ENCODE measurements at places on chromosomes 5 and 9.

GRCh38 chr5:17373814-17374556 is 124.0 kb upstream of the TAF11L2 start:
- DNase-seq: no peak

GRCh38 chr5:59266410-59266809 is 627.1 kb downstream of the PDE4D start:
- DNase-seq: no peak

DNA sequence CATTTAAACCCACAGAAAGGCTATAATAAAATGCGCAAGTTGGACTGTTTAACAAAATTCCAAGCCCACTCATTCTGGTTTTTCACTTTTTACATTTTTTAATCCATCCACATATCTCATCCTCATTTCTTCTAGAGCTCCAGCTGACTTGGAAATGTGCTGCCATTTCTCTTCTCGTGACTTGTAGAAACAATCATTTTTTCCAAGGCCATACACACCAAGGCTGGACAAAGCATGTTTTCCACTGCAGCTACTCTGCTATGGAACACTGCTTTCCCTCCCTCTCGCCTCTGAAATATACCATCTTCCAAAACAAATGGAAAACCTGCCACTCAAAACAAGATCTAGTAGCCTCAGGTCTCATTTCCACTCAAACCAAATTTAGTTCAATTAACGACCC is 141.1 kb downstream of the ESM1 start:
- DNase-seq: no peak

DNA sequence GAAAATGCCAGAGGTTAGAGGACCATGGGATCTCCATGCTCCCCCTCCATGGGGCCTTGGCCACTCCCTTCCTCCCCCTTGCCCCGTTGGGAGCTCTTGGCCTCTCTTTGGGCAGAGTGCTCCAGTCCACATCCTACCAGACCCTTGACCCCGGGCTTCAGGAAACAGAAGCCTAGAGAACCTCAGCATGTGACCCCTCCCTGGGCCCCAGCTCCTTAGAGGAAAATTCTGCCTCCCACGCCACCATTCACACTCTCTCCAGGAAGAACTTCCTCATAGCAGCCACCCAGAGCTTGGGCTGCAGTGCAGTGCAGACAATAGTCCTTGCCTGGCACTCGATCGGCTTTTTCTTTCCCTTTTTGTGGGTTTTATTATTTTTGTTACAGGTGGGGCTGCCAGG is 6.0 kb downstream of the LHX6 start:
- DNase-seq: no peak

DNA sequence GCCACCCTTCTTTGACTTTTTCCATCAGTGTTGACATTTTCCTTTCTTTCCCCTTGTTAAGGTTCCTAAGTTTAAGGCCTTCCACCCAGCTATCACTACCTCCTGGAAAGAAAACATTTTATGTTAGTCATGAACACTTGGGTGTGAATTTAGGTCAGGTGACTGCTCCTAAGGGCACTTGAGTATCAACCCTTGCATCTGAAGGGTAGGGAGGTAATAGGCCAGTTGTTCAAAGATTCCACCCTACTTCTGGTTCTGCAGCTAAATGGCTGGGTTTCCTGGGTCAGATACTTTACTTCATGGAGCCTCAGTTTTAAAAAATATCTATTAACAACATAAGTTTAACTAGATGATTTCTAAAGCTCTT is 49.1 kb upstream of the OSMR start:
- DNase-seq: no peak

DNA sequence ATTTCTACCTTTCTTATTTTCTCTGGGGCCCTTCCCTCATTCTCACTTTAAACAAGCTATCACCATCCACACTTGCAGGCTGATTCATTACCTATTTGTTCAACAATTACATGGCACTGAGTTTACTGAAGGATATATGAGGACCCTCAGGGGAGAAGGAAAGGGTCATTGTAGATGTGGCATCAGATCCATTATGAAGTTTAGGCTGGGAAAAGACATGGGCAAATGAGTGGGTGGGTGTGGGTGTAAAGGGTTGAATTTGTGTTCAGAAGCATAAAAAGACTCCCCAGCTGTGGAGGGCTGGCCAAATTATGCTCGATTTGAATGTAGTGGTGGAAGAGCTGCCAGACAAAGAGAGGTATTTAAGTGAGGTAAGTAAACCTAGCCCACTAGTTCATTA is 55.9 kb upstream of the MTAP start:
- DNase-seq: no peak

GRCh38 chr5:175802361-175802760 is 69.0 kb upstream of the CPLX2 start:
- DNase-seq: no peak

GRCh38 chr5:119382169-119382568 is 26.4 kb downstream of the TNFAIP8 start:
- DNase-seq: no peak

DNA sequence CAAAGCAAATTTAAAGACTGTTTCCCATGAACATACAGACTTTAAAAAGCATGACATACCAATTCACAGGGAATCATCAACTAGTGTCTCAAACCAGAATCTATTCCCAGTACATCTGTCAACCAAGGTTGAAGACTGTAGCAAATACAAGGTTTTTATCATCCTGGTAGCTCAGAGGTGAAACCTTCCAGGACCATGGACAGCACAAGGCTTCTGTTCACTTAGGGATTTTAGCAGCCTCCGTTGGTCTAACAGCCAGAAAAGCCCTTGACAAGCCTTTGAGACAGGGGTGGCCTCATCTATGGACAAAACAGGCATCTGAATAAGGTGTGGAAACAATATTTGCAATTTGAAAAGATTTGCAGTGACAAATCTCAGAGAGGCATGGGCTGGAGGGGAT is 119.0 kb downstream of the TRIM32 start:
- no peak for DNase-seq

DNA sequence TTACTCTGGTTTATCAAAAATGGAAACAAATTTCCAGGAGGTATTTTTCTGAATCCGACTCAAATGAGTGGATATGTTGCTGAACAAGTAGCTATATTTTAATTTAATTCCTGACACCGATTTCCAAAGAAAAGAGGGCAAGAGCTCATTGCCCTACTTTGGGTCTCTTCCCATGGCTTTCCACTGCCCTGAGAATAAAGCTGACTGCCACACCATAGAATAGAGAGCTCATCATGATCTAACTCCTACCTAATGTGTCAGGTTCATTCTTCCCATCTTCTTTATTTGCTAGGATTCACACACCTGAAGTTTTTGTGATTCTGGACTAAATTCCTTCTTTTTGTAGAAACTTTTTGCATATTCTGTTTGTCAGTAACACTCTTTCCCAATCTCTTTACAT is 792.1 kb downstream of the DTWD2 start:
- no peak for DNase-seq

- no peak for DNase-seq
Observed at GRCh38 chr9:117072216-117072615, 342.6 kb downstream of the ASTN2 start.

- no peak for DNase-seq
Observed at GRCh38 chr9:134358026-134358661, 31.9 kb downstream of the RXRA start.

DNA sequence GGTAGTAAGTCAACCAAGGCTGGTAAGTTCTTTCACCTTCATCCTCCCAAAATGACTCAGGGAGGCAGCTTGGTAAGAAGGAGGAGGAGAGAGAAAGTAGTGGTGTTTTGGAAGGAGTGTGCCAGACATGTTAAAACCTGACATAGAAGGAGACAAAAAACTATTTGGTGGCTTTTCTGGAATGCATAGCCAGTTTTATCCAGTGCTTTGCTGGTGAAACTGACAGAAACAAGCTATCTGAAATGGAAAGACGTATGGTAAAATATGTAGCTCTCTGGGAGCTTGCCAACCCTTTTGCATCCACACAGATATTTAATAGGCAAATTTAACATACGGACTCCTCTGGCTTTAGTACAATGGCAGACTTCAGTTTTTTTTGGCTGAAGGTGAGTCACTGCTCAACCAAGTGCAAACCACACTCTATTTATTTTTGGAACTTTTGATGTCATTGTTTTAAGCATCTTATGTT is 45.4 kb downstream of the RAB14 start:
- DNase-seq: no peak

DNA sequence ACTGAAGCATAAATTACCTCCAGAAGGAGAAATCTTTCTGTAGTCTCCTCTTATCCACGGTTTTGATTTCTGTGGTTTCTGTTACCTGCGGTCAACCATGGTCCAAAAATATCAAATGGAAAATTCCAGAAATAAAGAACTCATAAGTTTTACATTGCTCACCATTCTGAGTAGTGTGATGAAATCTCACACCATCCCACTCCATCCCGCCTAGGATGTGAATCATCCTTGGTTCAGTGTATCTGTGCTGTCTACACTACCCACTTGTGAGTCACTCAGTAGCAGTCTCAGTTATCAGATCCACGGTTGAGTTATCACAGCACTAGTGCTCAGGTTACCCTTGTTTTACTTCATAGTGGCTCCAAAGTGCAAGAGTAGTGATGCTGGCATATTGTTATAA is 371.2 kb downstream of the NFIB start:
- no peak for DNase-seq

DNA sequence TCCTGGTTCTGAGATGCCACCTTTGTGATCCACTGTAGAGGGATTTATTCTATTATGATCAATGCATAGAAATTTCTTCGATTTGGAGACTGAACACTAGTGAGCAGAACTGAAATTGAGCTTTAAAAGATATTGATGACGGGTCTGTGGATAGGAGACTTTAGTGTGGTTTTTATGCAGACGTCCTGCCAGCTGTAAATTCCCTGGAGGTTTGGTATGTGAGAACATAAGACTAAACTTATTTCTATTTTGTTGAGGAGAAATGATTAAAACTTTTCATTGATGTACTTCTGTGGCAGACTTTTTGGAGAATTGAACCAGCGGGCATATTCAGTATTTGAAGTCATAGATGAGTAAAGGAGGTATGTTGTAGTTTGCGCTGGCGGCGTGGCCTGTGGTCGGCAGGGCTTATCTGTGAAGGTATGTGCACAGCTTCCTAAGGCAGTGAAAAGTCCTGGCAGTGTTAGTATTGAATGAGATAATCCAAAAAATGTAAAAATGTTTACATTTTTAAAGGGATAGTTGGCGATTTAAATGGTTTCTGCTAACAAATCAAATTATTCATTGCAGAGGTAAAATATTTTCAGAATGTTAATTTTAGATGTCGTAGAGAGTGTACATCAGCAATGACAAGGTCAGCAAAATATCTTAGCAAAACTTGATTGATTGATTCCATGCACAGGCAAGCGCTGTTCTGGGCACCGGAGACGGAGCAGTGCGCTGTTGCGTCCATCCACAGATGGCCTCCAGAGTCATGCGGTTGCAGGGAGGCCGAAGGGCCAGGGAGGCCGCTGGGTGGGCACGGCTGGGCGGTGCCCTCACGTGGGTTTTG is 20.4 kb downstream of the TENT4A start:
- DNase-seq: no peak

DNA sequence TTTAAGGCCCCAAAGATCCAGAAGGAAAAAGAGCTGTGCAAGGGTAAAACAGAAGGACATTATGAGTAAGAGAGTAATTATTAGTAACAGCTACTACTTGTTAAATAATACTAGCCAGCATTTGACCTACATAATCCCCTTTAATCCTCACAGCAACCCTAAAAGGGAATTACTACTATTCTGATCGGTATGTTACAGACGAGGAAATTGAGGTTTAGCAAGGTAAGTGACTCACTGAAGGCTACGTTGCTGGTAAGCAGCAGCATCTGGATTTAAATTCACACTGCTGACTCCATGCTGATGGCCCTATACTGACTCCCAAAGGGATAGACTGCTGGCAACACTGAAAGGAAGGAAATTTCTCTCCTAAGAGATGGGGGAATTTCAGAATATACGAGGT is 3.7 kb upstream of the FSD1L start:
- no peak for DNase-seq

- no peak for DNase-seq
Observed at GRCh38 chr9:82062245-82062644, 73.7 kb downstream of the SPATA31D1 start.

- no peak for DNase-seq
Observed at GRCh38 chr9:131461166-131461565, 41.6 kb upstream of the POMT1 start.

- DNase-seq: no peak
Observed at GRCh38 chr5:104171958-104172690, 609.5 kb upstream of the NUDT12 start.

DNA sequence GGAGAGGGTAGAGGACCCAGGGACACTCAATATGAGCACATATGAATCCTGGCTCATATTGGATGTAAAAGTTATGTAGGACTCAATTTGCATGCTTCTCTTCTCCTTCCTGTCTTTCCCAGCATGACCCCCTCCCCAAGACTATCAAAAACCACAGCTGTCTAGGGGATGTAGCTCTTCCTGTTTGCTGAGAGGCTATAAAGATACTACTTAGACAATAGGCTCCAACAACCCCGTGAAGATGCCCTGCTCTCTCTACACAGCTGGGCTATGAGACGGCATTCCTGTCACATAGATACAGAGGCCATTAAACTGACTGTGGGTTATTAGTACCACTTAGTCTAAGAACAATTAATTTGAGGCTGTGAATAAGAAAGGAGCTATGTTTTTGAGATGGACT is 56.5 kb upstream of the PCSK1 start:
- no peak for DNase-seq

DNA sequence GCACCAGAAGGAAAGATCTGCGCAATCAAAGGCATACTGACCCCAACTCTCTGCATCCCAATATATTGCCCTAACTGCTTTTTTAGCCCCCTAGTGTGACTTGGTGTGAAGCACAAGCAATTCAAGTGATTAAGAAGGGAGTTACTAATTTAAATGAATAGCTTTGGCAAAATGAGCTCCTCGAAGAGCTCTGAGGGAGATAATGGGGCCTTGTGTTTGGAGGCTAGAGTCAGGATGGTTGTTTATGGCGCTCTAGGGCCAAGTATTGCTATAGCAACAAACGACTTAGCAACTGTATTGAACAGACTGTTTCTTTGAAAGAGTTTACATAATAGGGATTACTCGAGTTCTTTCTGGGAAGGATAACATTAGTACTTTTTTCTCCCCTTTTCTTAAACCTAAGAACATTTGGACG is 11.5 kb upstream of the C5orf58 start:
- DNase-seq: no peak

- DNase-seq: no peak
Observed at GRCh38 chr5:37532976-37533740, 154.0 kb downstream of the WDR70 start.

DNA sequence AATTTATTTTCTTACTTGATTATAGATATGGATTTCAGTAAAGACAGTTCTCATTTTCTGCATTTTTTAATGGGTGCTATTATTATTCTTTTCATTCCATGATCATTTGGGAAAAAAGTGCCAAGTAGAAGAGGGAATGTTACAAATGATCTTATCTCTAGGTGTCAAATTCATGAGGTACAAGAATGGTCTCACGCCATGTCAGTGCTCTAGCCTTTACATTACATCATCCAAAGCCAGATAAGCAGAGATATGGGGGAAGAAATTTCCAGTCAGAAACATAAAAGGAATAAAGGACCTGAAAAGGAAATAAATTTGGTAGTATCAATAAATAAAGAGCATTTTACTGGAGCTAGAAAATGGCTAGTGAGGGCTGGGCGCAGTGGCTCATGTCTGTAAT is 1544.2 kb upstream of the CDH6 start:
- DNase-seq: no peak

- DNase-seq: no peak
Observed at GRCh38 chr5:126066836-126067235, 356.4 kb upstream of the GRAMD2B start.
